Astrocyte (in vitro differentiated cells and primary cell): ENCODE measurements at places on chromosomes 1 and 21. TPM values are rescaled to one million over a fixed set of nuclear protein-coding genes. Genes with fewer than 3 reads are reported as not detected.
A peak's percentile ranks its signal among the peaks of the same experiment; 100 is the strongest.

- DNase-seq: no peak
These were observed 408 bp downstream of the ESRRG start for GRCh38 chr1:216722821-216723220.

CD2 gene
- 0.14 TPM in 1 of 2 replicates, not detected in the other for total RNA-seq

DNA sequence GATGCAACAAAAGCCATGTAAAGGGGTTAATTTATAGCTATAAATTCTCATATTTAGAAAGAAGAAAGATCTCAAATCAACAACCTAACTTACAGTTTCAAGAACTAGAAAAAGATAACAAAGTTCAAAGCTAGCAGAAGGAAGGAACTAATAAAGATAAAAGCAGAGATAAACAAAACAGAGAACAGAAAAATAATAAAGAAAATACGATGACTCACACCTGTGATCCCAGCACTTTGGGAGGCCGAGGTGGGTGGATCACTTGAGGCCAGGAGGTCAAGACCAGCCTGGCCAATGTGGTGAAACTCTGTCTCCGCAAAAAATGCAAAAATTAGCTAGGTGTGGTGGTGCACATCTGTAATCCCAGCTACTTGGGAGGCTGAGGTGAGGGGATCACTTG is 12.4 kb upstream of the TMEM183A start:
- no peak for DNase-seq

DNA sequence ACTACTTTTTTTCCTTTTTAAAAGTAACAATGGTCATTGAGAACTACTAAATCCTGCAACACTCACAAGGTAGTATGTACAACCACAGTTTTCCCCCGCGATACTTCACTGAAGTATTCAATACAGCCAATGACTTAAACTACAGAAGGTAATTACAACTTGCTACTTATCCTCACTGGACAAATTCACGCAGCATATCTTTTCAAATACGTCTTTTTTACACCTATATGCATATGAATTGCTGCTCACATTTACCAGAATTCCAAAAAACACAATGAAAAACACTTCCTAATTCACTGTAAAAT is 12.4 kb downstream of the NRIP1 start:
- DNase-seq: no peak

TMEM61 gene
- not detected in 2 replicates for total RNA-seq

C1QC gene
- not detected in 2 replicates for total RNA-seq

DNA sequence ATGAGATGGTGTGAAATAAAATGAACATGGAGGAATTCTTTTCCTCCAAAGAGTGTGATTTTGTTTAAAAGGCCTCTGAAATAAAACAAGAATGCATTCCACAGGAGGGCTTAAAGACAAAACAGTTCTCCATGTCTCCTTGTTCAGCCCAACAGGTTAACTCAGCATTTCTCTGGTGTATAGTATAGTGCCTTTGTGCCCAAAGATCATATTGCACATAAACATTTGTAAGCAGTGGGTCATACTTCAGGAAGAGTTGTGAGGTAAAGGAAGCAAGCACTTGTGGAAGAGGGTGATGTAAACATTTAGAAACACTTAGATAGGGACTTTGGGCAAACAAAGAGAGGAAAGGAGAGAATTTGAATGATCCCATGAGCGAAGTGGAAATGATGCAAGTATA is 433.9 kb downstream of the SIPA1L2 start:
- DNase-seq: no peak

- DNase-seq: no peak
These were observed 11.4 kb downstream of the SEMA6C start for GRCh38 chr1:151134991-151135390.

- DNase-seq: no peak
These were observed 1157.3 kb downstream of the PLA2G4A start for GRCh38 chr1:187985897-187986654.

MCOLN3 gene
- 0.41 and 0.75 TPM in 2 replicates for total RNA-seq

DNA sequence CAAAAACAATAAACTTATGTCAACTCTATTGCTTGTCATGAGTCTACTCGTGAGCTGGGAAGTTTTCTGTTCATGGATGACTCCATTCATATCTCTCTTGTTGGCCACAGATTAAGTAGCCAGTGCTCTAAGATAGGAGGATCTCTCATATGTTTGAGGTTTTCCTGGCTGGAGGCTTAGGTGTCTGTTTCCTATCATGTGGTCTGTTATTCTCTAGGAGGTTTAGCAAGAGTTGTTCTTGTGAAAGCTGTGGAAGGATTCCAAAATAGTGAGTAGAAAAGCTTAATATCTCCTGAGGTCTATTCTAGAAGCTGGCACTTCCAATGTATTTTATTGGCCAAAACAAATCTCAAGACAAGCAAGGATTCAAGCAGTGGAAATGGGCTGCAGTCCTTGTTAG is 5.8 kb upstream of the KRTAP20-2 start:
- DNase-seq: no peak

DNA sequence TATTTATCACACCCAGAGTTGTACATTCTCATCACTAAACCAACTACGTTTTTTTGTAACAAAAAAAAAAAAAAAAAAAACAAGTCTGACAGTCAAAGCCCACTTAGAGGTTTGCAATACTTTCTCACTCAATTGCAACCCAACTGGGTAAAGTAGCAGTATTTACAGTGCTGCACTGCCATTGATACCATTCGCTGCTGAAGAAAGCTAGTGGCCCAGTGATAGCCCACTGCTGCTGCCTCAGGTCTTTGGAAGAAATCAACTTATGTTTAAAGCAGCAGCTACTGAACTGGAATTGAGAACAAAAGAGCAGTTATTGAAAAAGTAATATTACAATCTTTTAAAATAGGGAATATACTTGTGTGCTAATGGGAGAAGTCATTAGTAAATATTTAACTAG is 2.7 kb downstream of the HNRNPU start:
- no peak for DNase-seq

DNA sequence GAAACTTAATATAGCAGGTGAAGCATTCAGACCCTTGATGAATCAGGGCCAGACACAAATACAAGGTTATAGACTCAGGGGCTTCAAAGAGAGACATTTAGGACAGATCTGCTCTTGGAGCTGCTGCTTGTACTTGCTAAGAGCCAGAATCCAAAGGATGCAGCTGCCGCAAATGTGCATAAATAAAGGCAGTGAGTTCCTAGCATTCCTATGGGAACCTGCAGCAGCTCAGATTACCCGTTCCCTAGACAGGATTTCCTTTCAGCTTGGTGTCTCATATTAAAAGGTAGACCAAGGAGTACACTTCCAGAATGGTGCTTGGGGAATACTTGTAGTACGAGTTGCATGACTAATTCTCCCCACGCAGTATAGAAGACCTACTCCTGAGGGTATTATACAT is 9.7 kb upstream of the LRRC53 start:
- peak; percentile 41 for DNase-seq

- no peak for DNase-seq
These were observed 18.8 kb downstream of the OPRD1 start for GRCh38 chr1:28830814-28831213.

DNA sequence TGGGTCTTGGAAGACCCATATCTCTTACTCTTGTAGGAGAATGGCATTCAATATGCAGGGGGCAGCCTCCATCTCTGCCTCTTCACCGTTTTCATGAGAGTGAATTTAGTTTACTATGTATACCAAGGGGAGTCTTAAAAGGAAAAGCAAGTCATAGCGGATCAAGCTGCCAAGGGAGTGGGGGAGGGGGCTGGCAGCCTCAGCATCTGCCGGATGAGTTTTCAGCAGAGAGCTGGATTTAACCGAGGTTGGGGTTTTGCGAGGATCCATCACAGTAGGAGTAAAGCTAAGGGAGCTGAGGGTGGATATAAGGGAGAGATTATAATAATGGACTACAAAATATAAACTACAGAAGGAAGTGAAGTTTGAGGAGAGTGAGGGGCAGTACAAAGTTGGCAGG is 9.9 kb downstream of the CD160 start:
- DNase-seq: no peak

DNA sequence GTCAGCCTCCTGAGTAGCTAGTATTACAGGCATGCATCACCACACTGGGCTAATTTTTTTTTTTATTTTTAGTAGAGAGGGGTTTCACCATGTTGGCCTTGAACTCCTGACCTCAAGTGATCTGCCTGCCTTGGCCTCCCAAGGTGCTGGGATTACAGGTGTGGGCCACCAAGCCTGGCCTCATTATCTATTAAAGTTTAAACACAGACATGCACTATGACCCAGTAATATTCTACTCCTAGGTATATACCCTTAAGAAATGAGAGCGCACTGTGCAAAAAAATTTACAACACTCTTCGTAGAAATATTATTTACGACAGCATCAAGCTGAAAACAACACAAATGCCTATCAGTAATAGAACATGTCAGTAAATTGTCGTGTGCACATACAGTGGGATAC is 18.6 kb upstream of the SH2D1B start:
- no peak for DNase-seq

DNA sequence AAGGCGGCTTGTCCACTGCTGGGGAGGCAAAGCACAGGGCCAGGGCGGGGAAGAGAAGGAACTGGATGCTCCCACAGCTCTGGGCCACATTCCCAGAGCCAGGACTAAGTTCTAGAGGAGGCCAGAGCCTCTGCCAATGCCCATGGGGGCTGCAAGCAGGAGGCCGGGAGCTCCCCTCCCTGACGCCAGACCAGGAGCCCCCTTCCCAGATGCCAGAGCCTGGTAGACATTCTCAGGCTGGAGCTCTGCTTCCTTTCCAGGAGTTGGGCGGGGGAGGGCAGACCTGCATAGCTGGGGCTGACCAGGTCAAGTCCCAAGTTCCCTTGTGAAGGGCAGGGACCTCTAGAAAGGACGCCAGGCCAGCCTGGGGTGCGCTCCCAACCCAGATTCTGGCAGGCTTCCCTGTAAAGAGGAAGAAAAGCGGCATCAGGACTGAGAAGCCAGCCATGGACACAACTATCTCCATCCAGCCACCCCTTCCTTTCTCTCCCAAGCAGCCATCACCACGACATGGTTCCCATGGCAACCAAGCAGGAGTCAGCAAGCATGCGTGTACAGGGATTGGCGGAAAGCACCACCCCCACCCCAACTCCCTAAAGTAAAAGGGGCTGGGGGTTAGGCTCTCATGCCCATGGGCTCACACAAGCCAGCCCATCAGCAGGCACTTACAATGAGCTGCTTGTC is 13.4 kb downstream of the KIF21B start:
- DNase-seq: no peak

PGLYRP4 gene
- not detected in 2 replicates for total RNA-seq

GRCh38 chr1:221851336-221851735 is 109.4 kb upstream of the DUSP10 start:
- no peak for DNase-seq

DNA sequence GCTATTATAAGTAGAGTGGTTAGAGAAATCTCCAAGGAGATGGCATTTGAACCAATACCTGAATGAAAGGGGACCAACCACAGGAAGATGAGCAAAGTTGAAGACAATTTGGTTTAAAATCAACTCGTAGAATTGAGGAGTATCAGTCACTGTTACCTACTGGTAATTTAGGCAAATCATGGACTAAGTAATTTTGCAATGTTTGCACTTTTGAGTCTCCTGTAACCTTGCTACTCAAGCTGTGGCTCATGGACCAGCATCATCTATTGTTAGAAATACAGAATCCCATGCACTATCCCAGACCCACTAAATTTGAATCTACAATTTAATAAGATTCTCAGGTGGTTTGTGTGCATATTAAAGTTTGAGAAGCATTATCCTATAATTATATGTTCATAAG is 21.8 kb downstream of the RWDD3 start:
- DNase-seq: no peak

DNA sequence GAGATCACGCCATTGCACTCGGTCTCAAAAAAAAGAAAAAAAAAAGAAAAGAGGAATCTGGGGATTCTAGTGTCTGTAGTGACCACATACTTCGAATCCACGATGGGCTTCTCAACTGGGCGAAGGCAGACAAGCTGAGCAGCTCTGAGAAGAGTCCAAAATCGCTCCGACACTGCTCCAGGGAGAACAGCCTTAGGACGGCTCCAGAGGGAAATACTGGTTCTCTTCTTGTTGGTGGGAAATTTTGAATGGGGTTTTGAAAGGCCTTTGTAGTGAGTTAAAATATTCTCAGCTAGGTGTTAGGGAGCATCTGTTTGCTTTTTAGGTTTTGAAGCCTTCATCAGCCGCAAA is 18.3 kb upstream of the HJV start:
- no peak for DNase-seq

- DNase-seq: no peak
These were observed 119.5 kb upstream of the COA6 start for GRCh38 chr1:234253732-234254131.

GRCh38 chr21:35268817-35269216 is 219.7 kb upstream of the RUNX1 start:
- peak; percentile 36 for DNase-seq

DNA sequence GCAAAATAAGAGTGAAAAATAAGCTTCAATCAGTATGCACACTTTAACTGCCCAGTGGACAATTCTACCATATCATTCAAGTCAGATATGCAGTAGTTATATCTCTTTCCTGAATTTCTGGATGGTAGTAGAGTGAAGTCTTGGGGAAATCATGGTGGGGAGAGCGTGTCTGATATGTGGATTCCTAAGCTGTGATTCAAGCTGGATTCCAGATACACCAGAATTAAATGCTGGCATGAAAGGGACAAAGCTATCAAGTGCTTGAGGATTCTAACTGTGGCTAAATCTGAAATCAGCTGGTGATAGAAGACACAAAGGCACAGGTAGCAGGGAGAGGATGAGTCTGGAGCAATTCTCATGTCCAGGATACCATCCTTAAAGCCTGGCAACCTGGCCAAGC is 323.5 kb downstream of the DUSP10 start:
- DNase-seq: peak; percentile 80

DNA sequence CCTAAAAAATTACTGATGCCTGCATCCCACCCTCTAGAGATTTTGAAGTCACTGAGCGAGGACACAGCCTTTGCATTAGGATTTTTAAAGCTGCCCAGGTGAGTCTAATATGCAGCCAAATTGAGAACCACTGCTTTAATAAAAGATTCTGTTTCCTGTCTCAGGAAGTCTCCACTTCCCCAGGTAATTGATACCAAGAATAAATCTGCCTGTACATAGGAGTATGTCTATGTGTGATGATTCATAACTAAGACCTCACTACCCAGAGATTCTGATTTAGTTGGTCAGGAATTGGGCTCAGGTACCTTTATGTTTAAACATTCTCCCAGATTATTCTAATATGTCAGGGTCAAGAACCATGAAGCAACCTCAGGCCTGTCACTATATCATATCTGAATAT is 108.8 kb upstream of the ARTN start:
- no peak for DNase-seq

PAQR6 gene
- 6.4 and 7.2 TPM in 2 replicates for total RNA-seq

FAM78B gene
- total RNA-seq: 0.20 and 0.67 TPM in 2 replicates

GPX7 gene
- total RNA-seq: 4.2 and 5.7 TPM in 2 replicates
